ENCODE measurements at places on chromosomes 3 and 15. TPM values are rescaled to one million over a fixed set of nuclear protein-coding genes. Genes with fewer than 3 reads are reported as not detected.

Gene ACKR4
- 0.09 TPM for total RNA-seq

Gene IL5RA
- not detected for total RNA-seq

Gene SKOR1
- total RNA-seq: 0.11 TPM

Gene LDHAL6B
- total RNA-seq: not detected

Gene ELL3
- 1.5 TPM for total RNA-seq

Data from dermis lymphatic vessel endothelial cell (primary cell).